Sciatic nerve (tissue), 2 donors: ENCODE measurements at places on chromosomes 5 and 9. TPM values are rescaled to one million over a fixed set of nuclear protein-coding genes. Genes with fewer than 3 reads are reported as not detected.

The CDH9 gene
- not detected for total RNA-seq

The ST8SIA4 gene
- total RNA-seq = 17.3 TPM

DNA sequence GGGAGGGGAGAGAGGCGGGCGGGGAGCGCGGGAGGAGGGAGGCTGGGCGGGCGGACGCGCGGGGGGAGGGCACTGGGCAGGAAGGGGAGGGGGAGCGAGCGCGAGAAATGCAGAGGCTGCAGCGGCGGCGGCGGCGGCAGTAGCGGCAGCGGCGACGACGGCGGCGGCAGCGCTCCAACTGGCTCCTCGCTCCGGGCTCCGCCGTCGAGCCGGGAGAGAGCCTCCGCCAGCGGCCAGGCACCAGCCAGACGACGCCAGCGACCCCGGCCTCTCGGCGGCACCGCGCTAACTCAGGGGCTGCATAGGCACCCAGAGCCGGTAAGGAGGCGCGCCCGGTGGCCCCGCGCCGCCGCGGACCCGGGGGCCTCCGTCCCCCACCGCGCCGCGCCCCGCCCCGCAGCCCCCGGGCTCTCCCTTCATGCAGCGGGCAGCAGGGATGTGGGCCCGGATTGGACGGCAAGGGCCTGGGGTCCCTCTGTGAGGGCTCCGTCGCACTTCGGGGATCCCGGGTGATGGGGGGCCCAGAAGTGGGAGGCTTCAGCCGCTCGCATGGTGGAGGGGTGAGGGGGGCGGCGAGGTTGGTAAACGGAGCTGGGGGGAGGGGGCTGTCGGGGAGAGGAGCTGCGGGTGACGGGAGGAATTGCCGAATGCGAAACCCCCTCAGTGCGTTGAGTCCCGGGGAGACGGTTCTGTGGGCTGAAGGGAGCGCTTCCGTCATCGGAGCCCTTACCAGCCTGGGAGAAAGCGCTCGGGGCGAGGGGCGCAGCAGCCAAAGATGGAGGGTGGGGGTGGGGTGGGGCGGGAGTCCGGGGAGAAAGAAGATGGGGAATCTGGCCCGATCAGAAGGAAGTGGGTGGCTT lies at the start of gene BASP1:
BASP1 (plus strand) TSS at position 139 of the 860 bp plus-strand sequence. CDS start 57,586 bp downstream, outside the sequence.
- peak; percentile 89 for DNase-seq

- DNase-seq = no peak
These were observed 58.9 kb downstream of the CDK5RAP2 start for GRCh38 chr9:120521101-120521500.

DNA sequence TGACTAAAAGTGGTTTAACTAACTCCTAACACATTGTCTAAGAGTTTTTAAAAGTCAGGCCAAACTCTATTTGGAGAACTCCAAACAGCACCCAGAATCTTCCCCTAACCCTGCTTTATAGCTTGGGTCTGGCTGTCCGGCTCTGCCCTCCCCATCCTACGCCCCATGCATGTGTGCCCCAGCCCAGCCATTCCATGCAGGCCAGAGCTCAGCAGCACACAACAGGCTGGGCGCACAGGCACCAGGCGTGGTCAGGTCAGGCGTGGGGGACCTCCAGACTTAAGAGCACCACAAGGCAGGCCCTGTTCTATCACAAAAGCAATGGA lies 31.1 kb downstream of the SHB start:
- DNase-seq = no peak

DNA sequence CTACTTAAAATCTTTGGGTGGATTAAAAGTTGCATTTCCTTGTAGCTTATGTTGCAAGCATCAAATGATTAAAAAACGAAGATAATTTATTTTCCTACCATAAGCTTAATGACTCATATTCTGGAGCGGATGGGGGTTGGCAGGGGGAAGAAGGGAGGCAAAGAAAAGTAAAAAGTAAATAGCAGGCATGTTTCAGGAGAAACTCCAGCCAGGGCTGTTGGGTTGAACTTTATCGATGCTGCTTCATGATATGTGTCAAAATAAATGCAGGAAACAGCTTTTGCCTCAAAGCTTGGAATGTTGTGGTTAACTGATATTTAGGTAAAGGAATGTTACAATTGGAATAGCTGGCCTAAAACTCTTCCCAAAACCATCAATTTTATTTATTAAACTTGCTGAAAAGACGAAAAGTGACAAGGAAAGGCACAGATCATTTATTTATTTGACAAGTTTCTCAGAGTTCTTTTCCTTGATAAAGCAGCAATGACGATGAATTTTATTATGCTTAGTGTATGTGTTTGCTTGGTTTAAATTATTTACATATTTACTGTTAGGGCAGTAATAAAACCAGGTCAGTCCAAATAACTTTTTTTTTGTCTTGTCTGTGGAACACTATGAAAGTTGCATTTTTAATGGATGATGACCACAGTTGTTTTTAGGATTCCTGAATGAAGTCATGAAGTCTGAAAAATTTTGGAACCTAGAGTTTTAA lies 177.9 kb downstream of the PCSK1 start:
- no peak for DNase-seq

- DNase-seq = no peak
These were observed 108.8 kb upstream of the RAPGEF1 start for GRCh38 chr9:131848570-131849160.

- no peak for DNase-seq
These were observed 31.2 kb upstream of the OTP start for GRCh38 chr5:77669677-77670076.

The CD74 gene
- 989 TPM for total RNA-seq

DNA sequence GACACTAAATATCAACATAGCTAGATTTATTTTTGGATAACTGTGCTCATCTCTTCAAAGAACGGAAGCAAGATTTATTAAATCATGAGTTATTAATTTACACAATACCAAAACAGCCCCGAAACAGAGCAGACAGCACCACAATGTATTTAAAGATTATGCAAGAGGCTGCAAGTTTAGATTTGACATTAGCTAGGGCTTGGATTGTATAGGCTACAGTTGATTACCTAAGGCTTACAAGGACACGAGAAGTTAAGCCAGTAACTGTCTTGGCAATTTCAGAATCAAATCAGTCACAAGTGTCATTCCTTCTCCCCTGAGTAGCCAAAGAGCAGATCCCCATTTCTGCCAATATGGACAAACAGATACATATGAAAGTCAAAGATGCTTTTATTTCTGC lies 152.6 kb downstream of the MED27 start:
- no peak for DNase-seq

GRCh38 chr5:180860273-180860886 lies 696 bp downstream of the ZFP62 start:
- no peak for DNase-seq

- DNase-seq = peak; percentile 64
These were observed 88.7 kb downstream of the BASP1 start for GRCh38 chr5:17305964-17306725.

The ASPN gene
- total RNA-seq = 14.4 TPM

- no peak for DNase-seq
These were observed 46.4 kb downstream of the SEMA5A start for GRCh38 chr5:9499498-9499876.

The PCDHB15 gene
- 7.3 TPM for total RNA-seq

GRCh38 chr9:115733318-115734110 lies 420.1 kb upstream of the PAPPA start:
- no peak for DNase-seq

DNA sequence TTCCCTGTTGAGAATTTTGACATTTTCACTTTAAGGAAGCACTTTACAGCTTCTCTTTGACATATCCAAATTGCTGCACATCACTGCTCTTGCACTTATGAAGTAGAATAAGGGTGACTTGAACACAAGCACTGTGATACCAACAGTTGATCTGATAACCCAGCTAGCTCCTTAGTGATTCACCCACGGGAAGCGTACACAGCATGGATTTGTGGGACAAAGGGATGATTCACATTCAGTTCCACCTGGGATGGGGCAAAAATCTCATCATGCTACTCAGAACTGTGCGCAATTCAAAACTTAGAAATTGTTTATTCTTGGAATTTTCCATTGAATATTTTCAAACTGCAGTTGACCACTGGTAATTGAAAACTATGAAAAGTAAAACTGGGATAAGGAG lies 1565.5 kb upstream of the CDH9 start:
- no peak for DNase-seq

GRCh38 chr9:124218987-124219461 lies 38.7 kb upstream of the NEK6 start:
- peak; percentile 22 for DNase-seq

The SPOCK1 gene
- 52.4 TPM for total RNA-seq

- no peak for DNase-seq
These were observed 95.7 kb downstream of the KCNT1 start for GRCh38 chr9:135797507-135798262.

The PRXL2C gene
- 21.0 TPM for total RNA-seq

The IFNA13 gene
- total RNA-seq = not detected

The FBP2 gene
- not detected for total RNA-seq

DNA sequence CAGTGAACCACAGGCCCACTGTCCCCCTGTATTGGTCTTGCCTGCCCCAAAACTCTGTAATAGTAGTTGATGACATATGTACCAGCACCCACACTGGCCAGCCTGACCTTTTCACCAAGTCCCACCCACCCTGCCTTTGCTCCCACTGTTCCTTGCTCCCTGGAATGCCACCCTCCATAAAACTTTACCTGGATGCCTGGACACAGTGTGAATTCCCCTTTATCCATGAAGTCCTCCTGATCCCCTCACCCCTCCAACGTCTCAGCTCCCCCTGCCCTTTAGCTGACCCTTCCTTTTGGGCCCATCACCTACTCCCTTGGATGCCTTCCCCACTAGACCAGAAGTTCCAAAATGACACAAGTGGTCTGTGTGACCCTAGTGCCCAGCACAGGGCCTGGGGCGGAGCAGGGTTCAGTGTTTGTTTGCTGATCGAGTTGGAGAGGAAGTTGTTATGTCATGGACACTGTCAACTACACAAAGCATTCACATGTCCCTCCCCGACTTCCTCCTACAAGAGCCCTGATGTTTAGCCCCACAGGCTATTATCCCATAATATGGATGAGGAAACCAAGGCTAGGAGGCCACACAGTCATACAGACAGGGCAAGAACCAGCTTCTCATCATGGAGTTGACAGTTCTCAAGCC lies 16.1 kb downstream of the AMBP start:
- DNase-seq = no peak

DNA sequence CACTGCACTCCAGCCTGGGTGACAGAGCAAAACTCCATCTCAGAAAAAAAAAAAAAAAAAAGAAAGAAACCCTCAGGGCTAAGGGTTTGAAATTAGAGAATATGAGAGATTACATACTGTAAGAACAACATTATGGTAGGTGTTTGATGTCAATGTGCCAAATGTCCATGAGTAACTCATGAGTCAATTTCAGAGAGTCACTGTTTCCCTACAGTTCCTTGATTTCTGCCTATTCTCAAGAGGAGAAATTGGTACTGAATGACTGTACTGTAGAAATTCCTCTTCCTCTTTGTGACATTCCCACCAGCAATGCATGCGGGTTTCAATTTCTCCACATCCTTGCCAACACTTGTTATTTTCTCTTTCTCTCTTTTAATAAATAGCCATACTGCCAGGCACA lies 35.2 kb downstream of the MARVELD2 start:
- no peak for DNase-seq

- no peak for DNase-seq
These were observed 95.6 kb downstream of the ESM1 start for GRCh38 chr5:54889826-54890225.

The IFNK gene
- total RNA-seq = not detected

DNA sequence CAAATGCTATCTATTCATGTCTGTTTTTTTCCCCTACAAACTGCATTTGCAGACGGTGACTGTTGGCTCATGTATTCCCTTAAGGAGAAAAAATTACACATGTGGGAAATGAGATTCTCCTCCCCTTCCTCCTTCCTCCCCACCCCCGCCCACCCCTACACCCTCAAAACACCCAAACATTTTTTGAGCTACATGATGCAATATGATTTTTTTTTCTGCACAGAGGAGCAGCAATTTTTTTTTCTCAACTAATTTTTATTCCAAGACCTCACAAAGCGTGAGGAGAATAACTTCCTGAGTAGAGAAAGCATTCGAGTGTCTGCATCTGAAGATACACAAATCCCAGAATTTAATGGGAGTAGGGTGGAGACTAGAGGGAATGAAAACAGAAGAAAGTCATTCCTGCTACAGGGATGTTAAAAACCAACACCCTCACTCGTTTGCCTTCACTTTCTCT lies 118.1 kb downstream of the PRDM6 start:
- DNase-seq = no peak

- no peak for DNase-seq
These were observed 847.7 kb downstream of the MAT2B start for GRCh38 chr5:164353155-164353554.

DNA sequence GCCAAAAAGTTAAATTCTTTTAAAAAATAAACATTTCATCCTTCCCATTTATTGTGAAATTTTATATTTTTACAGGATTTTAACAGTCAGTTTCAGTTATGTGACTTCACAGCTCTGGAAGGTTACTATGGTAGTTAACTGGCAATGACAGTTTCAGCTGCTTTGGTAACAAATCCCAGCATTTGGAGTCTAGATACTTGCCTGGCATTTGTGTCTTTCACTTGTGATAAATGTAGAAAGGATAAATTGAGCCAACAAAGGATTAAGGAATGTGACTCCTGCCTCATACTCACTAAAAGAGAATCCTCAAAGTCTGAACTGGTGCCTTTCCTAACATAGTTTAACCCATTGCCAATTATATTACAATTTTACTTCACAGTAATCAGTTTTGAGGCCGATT lies 315.5 kb downstream of the FER start:
- DNase-seq = no peak

DNA sequence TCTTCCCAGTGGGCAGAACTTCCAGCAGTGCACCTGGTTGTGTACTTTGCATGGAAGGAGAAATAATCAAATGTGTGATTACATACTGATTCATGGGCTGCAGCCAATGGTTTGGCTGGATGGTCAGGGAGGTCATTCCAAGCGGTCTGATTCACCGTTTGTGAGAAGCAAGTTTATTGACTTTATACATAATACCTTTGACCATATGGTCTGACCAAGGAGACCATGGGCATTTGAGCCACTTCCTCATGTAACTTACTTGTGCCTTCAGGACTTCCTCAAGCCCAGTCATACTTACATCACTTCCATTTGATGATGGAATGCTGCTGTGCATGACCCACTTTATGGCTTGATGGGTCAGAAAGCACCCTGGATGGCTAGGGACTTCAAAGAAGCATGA lies 41.1 kb downstream of the DAP start:
- DNase-seq = no peak

DNA sequence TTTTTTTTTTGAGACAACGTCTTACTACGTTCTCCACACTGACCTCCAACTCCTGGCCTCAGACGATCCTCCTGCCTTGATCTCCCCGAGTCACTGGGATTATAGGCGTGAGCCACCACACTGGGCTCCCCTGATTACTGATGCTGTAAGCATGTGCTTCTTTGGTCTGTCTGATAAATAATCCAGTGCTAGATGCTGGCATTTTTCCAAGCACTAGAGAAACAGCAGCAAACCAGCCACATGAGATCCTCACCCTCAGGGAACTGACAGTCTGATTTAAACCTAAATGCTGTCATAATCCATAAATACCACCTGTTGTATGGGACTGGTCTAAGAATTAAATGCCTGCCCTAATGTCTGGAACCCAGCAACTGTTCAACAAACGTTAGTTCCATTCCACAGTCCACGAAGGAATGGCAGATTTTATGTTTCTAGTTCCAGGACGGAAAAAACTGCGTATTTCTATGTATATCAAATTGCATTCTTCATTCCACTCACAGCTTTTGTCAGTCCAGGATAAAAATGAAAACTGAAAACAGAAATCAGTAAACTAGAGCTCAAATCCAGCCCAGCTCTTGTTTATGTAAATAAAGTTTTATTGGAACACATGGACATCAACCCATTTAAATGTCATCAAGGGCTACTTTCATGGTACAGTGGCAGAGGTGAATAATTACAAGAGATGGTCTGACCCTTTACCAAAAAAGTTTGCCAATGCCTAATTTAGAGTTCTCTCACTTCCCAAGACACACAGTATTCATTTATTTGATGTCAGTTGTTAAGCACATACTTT lies 20.1 kb downstream of the SLC35D2 start:
- no peak for DNase-seq

The RNF180 gene
- total RNA-seq = 16.4 TPM

The ZDHHC11 gene
- 4.9 TPM for total RNA-seq
